Activated T-cell treated with anti-CD3 and anti-CD28 coated beads for 24 hours (primary cell): ENCODE measurements at places on chromosomes 7 and 10.

DNA sequence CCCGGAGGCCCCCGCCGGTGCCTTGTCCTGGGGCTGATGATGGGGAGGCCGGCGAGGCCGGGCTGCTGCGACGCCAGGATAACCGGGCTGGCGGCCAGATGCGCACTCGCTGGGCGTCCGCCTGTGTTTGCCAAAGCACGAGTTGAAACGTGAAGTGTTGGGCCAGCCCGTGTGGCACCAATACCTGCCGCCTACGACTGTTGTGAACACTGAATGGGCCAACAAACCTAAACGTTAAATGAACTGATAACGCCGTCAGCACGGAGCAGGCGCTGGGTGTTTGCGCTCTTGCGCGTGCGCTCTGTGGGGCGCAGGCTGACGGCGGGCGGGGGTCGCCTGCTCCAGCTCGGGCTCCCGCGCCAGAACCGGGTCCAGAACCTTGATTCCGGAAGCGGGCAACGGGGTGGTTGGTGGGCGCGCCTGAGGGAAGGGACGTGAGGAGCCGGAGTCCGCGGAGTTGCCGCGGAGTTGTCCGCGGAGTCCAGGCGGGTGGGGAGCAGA lies 658 bp downstream of the CYP2E1 start:
- no peak for DNase-seq

GRCh38 chr7:2108501-2109250 lies 124.1 kb downstream of the MAD1L1 start:
- no peak for DNase-seq

- DNase-seq: no peak
Measured at GRCh38 chr10:132630156-132630555, 92.6 kb downstream of the INPP5A start.

DNA sequence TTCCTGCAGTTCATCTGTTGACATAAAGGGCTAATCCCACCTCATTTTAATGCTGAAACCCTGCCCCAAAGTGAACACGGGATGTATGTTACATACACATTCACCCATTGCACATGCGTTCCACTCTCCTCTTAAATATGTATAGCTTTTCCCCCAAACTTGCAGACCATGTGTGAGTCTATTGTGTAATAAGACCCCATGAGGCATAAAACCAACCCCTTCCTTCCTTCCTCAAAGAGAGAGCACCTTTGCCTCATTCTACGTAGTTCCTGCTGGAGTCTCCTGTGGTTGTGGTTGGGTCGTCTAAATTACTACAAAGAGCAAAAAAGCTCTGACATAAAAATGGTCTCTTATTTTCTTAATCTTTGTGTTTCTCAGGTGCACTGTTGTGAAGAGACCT lies 345.7 kb upstream of the KLF6 start:
- no peak for DNase-seq

DNA sequence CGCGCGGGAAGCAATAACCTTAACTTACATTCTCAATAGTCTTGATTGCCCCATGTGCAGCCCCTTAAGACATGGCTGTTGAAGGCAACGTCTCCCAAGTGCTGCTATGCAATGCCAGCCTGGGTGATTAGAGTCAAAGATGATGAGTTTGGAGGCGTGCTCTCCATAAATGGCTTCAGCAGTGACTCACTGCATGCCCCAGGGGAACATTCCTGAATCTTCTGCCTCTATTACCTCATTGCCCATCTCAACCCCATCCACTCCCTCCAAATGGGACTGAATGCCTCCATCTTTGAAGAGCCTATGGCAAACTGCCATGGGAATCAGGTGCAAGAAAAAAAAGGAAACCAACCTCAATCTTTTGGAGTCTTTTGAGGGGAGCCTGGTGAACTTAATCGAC lies 282.8 kb downstream of the SNX10 start:
- no peak for DNase-seq

DNA sequence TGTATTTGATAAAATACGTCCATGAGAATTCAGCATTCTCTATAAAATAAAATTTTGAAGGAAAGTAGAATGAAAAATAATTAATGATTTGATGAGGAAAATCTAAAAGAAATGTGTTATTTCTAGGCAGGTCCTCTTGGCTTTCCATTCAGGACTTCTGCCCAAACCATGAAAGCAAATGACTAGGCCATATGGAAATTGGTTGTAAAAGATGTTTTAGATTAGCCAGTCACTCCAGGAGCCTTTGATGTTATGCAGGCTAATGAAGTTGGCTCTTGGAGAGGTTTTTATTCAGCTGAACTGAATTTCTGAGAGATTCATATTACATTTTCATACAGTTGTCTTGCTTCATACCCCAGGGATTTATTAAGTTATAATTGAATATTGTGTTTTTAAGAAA lies 452.8 kb downstream of the SDK1 start:
- DNase-seq: no peak
